A549 treated with AZD2906 at 1 μM for 4 hours (cell line): ENCODE measurements at places on chromosomes 7 and 10. TPM values are rescaled to one million over a fixed set of nuclear protein-coding genes. Genes with fewer than 3 reads are reported as not detected.

FZD1 gene
- total RNA-seq = 2.2 to 2.5 TPM (median 2.3 TPM) in 5 replicates

SFTPA1 gene
- not detected in 5 replicates for total RNA-seq

ACTL6B gene
- not detected in 5 replicates for total RNA-seq

SMO gene
- 11.8 to 15.3 TPM (median 13.6 TPM) in 5 replicates for total RNA-seq

PLXNA4 gene
- total RNA-seq = 0.18 to 0.85 TPM (median 0.56 TPM) in 5 replicates

SYPL1 gene
- total RNA-seq = 85.5 to 98.8 TPM (median 89.8 TPM) in 5 replicates

KIAA1217 gene
- total RNA-seq = 1.1 to 1.6 TPM (median 1.5 TPM) in 5 replicates

ANKRD1 gene
- 29.0 to 52.3 TPM (median 41.3 TPM) in 5 replicates for total RNA-seq

PAX4 gene
- not detected in 5 replicates for total RNA-seq

TYW1B gene
- total RNA-seq = 2.2 to 2.8 TPM (median 2.6 TPM) in 5 replicates

HMX3 gene
- 0.06 to 0.10 TPM (median 0.09 TPM) in 4 of 5 replicates, not detected in the other for total RNA-seq

CHST15 gene
- total RNA-seq = 6.6 to 7.8 TPM (median 7.1 TPM) in 5 replicates
